ENCODE measurements at places on chromosomes 13 and 19. TPM values are rescaled to one million over a fixed set of nuclear protein-coding genes. Genes with fewer than 3 reads are reported as not detected.

DNA sequence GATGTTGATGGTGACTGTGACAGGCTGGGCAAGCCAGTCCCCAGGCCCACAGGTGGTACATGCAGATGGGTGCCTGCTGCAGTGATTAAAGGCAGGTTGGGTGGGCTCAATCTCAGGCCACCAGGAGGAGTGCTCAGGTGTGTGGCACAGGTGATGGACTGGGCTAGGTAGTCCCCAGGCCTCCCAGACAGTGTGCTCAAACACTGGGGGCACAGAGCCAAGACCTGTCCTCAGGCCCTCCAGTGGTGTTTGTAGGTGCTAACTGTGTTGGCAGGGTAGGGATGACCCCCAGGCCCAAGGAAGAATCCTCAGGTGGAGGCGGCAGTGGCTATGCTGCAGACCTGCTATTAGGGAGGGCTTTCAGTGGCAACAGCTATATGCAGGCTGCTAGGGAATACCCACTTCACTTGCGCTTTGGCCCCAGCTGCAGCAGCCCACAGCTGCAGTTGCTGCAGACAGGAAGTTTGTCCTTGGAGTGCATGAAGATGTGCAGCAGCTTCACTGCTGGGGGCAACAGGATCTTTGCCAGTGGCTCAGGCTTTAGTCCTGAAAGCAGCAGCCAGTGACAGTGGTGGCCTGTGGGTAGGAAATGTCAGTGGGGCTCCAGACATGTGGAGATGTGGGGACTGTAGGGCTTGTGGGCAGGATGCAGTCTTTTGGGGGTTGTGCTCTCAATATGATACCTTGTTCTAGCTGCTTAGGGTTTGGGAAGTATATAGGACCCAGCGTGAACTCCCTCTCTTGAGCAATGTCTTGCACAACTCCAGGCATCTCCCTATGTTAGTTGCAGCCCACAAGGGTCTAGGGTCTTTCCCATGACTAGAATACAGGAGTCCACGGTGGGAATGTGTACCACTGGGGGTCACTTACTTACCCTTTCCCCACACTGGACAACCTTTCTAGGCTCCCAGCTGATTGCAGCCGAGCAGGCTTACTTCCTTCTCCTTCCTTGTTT is 54.1 kb upstream of the MLNR start:
- DNase-seq, result no peak
- no peak overlapping the region for H3K4me3 ChIP-seq
- no peak overlapping the region for H3K27ac ChIP-seq
- H3K4me1 ChIP-seq, result no peaks in the 10 kb centered on the region
- H3K27me3 ChIP-seq, result no peaks in the 10 kb centered on the region

DNA sequence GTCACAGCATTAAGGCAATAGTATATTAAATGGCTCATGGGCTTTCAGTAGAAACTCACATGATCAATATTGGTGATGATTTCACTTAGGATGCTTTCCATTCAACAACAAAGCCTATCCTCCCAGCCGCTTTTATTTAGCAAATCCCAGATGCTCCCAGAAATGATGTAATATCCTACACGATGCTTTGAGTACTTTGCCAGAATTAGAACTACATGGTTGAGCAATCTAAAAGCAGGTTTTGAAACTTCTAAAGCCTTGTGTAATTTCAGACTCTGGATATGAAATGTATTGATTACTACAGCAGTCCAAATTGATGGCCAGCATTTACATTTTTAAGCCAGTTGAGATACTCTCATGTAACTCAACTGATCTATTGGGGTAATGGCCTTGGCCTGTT is 13.6 kb downstream of the DLEU7 start:
- H3K36me3 ChIP-seq, result no peaks in the 10 kb centered on the region
- no peak overlapping the region for H3K4me3 ChIP-seq
- no peak for DNase-seq
- H3K27ac ChIP-seq, result no peak overlapping the region
- no peaks in the 10 kb centered on the region for H3K27me3 ChIP-seq

DNA sequence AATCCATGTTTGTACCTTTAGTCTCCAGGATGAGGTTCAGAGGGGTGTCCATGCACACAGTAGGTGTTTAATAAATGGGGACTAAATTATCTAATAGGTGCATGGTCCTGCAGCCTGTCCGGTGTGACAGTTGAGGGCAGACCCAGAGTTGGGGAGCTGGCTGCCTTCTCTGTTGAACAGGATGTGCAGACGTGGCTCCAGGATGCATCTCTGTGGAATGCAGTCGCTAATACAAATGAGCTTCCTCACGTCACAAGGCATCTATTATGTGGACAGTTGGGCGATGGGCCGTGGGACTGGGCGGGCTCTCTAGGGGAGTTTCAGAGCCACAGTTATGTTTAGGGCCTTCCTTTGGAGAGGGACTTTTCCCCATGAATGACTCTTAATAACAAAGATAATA is 71.0 kb downstream of the SIPA1L3 start:
- H3K36me3 ChIP-seq, result no peaks in the 10 kb centered on the region
- no peak overlapping the region for H3K4me3 ChIP-seq
- no peak overlapping the region for H3K27ac ChIP-seq
- DNase-seq, result no peak
- H3K27me3 ChIP-seq, result no peaks in the 10 kb centered on the region

DNA sequence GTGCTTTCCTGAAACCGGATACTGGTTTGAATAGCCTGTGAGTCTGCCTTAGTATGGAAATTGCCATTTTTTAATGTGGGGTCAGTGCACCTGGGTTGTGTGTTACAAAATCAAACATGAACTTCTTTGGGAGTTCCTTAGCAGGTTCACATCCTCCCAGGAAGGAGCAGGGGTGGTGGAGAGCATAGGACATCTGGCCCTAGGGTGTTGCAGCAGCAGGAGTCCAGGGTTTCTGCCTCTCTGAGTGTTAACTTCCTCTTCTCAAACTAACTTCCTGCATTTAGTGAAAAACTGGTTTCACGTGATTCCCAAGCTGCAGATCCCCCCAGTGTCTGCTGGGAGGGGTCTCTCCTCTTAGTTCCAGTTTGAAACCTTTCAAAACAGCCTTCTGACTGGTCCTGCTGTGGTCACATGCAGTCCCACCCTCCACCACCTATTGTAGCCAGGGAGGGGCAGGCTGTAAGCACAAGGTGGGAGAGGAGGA is 7.2 kb downstream of the RNASEH2B start:
- DNase-seq, result peak; percentile 48
- no peaks in the 10 kb centered on the region for H3K27me3 ChIP-seq
- no peak overlapping the region for H3K4me3 ChIP-seq
- no peaks in the 10 kb centered on the region for H3K36me3 ChIP-seq
- H3K4me1 ChIP-seq, result no peaks in the 10 kb centered on the region
- H3K27ac ChIP-seq, result peak overlapping the region; percentile 12

The KCNN1 gene
- total RNA-seq, result not detected

The COL4A1 gene
- total RNA-seq, result 54.6 TPM

- H3K4me1 ChIP-seq, result peaks cover 24% of the 10 kb centered on the region
- H3K36me3 ChIP-seq, result no peaks in the 10 kb centered on the region
- H3K27ac ChIP-seq, result no peak overlapping the region
- no peak for DNase-seq
These were observed 80.5 kb downstream of the MBNL2 start for GRCh38 chr13:97302611-97303010.

GRCh38 chr13:74696148-74696922 is 562.1 kb upstream of the KLF12 start:
- H3K4me3 ChIP-seq, result no peak overlapping the region
- no peaks in the 10 kb centered on the region for H3K27me3 ChIP-seq
- no peak overlapping the region for H3K27ac ChIP-seq

GRCh38 chr13:27678306-27679040 is 56.8 kb downstream of the POLR1D start:
- H3K4me3 ChIP-seq, result no peak overlapping the region
- no peak for DNase-seq
- H3K4me1 ChIP-seq, result no peaks in the 10 kb centered on the region
- no peak overlapping the region for H3K27ac ChIP-seq
- H3K27me3 ChIP-seq, result no peaks in the 10 kb centered on the region
- no peaks in the 10 kb centered on the region for H3K36me3 ChIP-seq

GRCh38 chr19:37946132-37946531 is 39.1 kb downstream of the SIPA1L3 start:
- H3K36me3 ChIP-seq, result no peaks in the 10 kb centered on the region
- DNase-seq, result no peak
- H3K4me1 ChIP-seq, result no peaks in the 10 kb centered on the region
- no peaks in the 10 kb centered on the region for H3K27me3 ChIP-seq
- H3K4me3 ChIP-seq, result no peak overlapping the region
- H3K27ac ChIP-seq, result no peak overlapping the region

The CILP2 gene
- total RNA-seq, result 0.33 TPM

DNA sequence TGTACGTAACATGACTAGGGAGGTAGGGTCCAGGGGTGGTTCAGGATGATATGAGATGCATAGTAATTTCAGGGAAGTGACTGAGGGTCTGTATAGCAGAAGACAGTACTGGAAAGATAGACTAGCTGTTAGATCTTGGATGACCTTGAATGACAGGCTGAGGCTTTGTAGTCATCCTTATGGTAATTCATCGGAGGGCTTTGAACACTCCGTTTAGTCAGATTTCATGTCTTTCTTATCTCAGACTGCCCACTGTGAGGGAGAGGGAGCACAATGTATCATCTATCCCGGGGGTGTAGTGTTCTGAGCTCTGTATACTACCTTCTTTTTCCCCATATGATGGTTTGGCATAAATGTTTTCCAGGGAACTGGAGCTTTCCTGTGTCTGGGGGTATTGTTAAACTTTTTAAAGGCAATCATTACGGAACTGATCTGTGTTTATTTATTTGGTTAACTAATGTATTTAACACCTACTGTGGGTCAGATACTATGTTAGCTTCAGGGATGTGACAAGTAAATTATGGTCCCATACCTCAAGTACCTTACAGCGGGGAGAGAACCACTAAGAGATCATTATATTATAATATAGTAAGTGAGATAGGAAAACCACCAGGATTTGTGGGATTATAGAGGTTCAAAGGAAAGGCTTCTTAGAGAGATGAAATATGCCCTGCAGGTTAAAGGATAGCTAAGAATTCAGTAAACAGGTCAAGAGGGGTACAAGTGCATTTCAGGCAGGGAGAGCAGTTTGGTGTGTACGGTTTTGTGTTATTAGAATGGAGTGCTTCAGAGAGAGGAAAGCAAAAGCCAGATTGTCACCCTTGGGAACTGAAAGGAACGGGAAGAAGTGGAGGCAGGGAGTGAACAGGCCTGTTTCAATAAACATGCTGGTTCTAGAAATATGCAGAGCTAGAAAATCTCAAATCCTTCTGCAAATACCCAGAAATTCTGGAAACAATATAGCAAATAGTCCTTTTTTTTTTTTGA is 164.8 kb upstream of the KL start:
- no peaks in the 10 kb centered on the region for H3K36me3 ChIP-seq
- no peak overlapping the region for H3K27ac ChIP-seq
- no peaks in the 10 kb centered on the region for H3K4me1 ChIP-seq
- H3K27me3 ChIP-seq, result no peaks in the 10 kb centered on the region
- H3K4me3 ChIP-seq, result no peak overlapping the region
- DNase-seq, result no peak

DNA sequence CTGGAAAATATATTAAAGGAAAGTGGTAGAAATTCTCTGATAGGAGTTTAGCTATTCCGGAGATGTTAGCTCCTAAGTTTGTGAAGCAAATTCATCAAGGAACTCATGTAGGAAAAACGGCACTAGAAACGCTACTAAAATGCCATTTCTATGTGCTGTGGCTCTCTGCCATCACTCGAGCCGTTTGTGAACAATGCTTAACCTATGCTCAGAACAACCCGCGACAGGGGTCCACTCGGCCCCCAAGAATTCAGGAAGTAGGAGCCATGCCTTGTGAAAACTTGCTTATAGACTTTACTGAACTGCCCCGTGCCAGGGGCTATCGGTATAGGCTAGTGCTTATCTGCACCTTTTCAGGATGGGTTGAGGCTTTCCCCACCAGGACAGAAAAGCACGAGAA is 14.2 kb upstream of the SLC15A1 start:
- H3K27me3 ChIP-seq, result no peaks in the 10 kb centered on the region
- H3K4me3 ChIP-seq, result no peak overlapping the region
- H3K36me3 ChIP-seq, result no peaks in the 10 kb centered on the region
- no peak for DNase-seq

GRCh38 chr13:55230570-55230908 is 1910.2 kb upstream of the PRR20A start:
- no peaks in the 10 kb centered on the region for H3K4me1 ChIP-seq
- no peak for DNase-seq
- H3K27me3 ChIP-seq, result no peaks in the 10 kb centered on the region
- no peaks in the 10 kb centered on the region for H3K36me3 ChIP-seq
- no peak overlapping the region for H3K27ac ChIP-seq

DNA sequence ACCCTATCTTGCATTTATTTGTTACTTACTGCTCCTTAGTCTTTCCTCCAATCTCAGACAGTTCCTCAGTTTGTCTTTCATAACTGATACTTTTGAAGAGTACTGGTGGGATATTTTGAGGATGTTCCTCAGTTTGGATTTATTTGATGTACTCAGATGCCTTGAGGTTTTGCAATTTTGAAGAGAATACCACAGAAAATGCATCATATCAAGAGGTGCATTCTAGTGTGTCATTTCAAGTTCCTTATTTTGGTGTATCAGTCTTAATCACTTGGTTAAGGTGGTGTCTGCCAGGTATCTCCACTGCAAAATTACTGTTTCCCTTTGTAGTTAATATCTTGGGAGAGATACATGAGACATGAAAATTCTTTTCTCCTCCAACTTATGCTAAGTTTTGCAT is 75.1 kb downstream of the URI1 start:
- H3K27ac ChIP-seq, result no peak overlapping the region
- H3K4me3 ChIP-seq, result no peak overlapping the region
- no peaks in the 10 kb centered on the region for H3K4me1 ChIP-seq
- H3K36me3 ChIP-seq, result peaks cover 5% of the 10 kb centered on the region

GRCh38 chr13:53138376-53139036 is 109.9 kb downstream of the OLFM4 start:
- DNase-seq, result no peak
- no peaks in the 10 kb centered on the region for H3K27me3 ChIP-seq
- no peak overlapping the region for H3K4me3 ChIP-seq
- no peaks in the 10 kb centered on the region for H3K36me3 ChIP-seq

GRCh38 chr13:59391696-59392095 is 772.0 kb downstream of the DIAPH3 start:
- peak; percentile 21 for DNase-seq
- H3K27me3 ChIP-seq, result no peaks in the 10 kb centered on the region
- no peak overlapping the region for H3K4me3 ChIP-seq
- H3K4me1 ChIP-seq, result no peaks in the 10 kb centered on the region
- no peak overlapping the region for H3K27ac ChIP-seq

DNA sequence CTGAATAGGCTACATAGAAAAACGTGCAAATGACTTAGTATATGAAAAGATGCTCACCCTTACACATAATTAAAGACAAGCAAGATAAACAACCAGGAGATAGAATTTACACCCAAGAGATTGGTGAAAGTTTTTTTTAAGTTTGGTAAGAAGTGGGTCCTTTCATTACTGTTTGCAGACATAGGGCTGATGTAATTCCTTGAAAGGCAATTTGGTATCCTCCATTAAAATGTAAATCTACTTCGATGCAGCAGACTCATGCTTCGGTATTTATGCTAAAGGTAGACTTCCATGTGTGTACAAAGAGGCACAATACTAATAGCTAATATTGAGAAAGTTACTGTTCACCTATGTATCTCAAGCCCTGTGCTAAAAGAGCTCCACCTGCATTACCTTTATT is 33.5 kb downstream of the CNMD start:
- no peak overlapping the region for H3K27ac ChIP-seq
- no peaks in the 10 kb centered on the region for H3K4me1 ChIP-seq
- no peak overlapping the region for H3K4me3 ChIP-seq
- DNase-seq, result no peak

The LILRB5 gene
- 9.0 TPM for total RNA-seq

The C5AR1 gene
- 4.4 TPM for total RNA-seq

- no peak overlapping the region for H3K4me3 ChIP-seq
- H3K4me1 ChIP-seq, result no peaks in the 10 kb centered on the region
- no peak overlapping the region for H3K27ac ChIP-seq
- H3K36me3 ChIP-seq, result no peaks in the 10 kb centered on the region
- H3K27me3 ChIP-seq, result no peaks in the 10 kb centered on the region
These were observed 2.7 kb downstream of the GPR4 start for GRCh38 chr19:45599286-45599685.

The IGFL1 gene
- total RNA-seq, result not detected
